ENCODE measurements at places on chromosomes 16 and 17.

- DNase-seq = no peak
Measured at GRCh38 chr16:2855536-2855935, 2.4 kb downstream of the PRSS22 start.

GRCh38 chr17:32722733-32723132 lies 154.2 kb downstream of the MYO1D start:
- DNase-seq = no peak

DNA sequence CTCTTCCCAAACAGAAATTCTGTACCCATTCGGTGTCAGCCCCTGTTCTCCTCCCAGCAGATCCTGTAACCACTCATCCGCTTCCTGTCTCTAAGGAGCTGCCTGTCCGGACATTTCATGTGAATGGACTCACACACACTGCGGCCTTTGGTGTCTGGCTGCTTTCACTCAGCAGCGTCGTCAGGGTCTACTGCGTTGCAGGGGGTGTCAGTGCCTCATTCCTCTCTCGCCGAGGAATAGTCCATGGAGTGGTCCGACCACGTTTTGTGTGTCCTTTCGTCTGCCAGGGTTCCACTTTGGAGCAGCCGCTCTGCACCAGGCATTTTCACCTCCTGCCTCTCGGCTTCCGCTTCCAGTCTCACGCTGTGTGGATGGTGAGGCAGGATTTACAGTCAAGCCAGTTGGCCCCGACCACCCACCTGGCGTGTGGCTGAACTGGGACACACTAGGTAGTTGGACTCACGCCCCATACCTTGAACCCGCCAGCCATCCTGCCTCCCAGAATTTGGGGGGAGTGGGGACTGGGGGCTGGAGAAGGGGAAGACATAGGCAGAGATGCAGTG lies 188.2 kb upstream of the CIBAR2 start:
- no peak for DNase-seq

- no peak for DNase-seq
Measured at GRCh38 chr16:80164966-80165550, 375.7 kb upstream of the DYNLRB2 start.

DNA sequence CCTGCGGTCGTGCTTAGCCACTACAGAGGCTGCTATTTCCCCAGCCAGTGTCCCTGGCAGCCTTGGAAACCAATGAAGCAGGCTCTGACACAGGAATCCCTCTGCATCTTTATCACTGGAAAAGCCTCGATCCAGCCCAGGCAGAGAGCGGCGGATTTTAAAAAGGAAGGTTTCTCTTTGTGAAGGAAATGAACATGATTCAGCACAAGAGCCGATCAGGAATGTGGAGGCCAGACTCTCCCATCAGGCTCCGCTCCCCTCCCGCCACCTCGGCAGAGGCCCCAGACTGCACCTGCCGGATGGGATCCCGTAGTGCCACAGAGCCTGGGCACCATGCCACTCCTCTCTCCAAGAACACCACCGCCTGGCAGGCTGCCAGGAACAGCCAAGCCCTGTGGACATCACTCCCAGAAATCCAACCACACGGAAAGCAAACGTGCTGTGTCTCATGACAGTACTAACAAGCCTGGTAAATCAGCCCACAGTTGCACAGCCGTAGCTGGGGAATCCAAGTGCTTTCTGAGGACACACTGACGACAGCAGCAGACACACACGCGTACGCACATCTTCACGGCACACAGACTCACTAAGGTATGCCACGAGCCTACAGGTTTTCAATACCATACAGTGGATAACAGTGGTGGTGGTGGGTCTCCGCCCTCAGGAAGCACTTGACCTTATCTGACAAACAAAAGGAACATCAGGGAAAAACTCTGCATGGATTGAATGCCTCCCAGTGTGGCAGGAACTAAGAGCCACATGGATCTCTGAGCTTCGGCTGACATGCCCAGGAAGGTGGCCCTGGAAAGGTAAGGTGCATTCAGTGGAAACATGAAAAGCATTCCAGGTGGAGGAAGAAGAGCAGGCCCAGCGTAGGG lies 5.4 kb downstream of the LRRC75A start:
- DNase-seq = peak; percentile 63

DNA sequence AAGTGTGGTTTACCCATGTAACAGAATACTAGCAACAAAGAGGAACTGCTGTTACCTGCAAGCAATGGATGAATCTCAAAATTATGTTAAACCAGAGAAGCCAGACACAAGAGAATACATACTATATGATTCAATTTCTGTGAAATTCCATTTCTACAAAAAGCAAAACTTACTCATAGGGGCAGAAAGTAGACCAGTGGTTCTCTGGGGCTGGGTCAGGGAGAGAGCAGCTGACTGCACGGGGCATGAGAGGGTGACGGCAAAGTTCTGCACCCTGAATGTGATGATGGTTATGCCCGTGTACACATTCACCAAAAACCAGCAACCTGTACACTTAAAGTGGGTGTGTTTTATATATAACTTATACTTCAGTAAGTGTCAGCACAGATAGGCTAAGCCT lies 3.1 kb downstream of the ZNF843 start:
- DNase-seq = no peak

DNA sequence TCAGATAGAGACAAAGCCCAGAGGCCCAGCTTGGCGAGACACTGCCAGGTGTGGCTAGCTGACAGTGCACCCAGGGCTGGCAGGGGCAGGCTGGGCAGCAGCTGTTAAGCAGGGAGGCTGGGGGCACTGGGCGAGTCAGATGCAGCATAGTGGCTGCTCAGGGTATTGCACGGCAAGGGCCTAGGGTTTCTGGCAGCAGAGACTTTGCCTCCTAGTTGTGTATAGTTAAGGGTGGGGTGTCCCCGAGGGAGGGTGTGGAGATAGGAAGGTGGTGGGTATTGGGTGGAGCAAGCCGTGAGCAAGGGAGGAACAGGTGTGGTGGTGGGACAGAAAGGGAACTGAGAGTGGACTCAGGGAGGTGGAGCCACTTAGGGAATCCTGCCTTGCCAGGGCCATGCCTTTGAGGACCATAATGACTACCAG lies 66.0 kb downstream of the SMPD3 start:
- no peak for DNase-seq

DNA sequence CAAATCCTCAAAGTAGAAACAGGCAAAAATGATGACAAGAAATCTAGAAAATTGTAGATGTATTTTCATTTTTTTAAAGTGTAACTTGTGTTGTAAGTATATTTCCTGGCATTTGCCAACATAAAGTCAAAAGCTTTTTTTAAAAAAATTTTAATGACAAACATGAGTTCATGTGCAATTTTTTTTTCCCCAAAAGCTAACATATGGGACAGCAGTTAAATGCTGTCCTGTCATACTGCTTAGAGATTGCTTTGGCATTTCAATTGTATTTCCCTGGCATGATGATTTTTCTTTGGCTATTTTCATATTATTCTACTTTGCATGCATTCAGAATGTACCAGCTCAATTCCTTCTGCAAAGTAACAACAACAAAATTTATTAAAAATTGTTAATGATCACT lies 24.5 kb upstream of the CPPED1 start:
- DNase-seq = no peak

DNA sequence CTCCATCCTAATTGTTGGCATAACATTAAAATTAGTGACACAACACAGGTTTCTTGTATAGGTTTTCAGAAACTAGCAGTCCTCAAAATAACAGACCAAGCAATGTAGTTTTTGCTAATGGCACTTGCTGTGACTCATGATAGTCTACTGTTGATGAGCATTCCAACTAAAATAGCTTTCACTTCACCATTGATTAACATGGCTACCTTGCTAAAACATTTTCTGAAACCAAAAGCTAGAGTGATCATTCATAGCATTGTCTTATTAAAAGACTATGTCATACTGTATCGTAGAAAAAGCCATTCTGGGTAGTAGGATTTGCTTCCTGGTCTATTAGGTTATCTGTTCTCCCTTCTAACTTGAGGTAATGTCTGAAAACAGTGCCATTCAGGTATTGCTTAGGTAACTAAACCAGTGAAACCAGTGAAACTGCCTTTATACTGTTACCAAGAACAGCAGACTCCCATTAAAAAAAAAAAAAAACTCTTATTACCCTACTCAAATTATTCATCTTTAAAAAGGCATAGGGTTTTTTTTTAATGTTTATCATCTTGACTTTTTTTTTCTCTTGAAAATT lies 2.5 kb upstream of the CLTC start:
- peak; percentile 33 for DNase-seq

DNA sequence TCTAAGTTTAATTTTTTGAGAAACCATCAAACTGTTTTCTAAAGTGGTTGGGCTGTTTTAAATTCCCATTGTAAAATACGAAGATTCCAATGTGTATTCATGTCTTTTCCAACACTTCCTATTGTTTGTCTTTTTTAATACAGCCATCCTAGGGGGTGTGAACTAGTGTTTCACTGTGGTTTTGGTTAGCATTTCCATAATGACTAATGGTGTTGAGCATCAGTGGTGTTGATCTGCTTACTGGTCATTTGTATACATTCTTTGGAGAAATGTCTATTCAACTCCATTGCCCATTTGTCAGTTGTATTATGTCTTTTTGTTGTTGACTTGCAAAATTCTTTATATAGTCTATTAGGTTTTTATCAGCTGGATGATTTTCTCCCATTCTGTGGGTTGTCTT lies 239.2 kb upstream of the AXIN2 start:
- DNase-seq = peak; percentile 38

GRCh38 chr17:72562615-72563188 lies 441.9 kb downstream of the SOX9 start:
- no peak for DNase-seq

- no peak for DNase-seq
Measured at GRCh38 chr17:58384897-58385296, 32.4 kb downstream of the RNF43 start.

DNA sequence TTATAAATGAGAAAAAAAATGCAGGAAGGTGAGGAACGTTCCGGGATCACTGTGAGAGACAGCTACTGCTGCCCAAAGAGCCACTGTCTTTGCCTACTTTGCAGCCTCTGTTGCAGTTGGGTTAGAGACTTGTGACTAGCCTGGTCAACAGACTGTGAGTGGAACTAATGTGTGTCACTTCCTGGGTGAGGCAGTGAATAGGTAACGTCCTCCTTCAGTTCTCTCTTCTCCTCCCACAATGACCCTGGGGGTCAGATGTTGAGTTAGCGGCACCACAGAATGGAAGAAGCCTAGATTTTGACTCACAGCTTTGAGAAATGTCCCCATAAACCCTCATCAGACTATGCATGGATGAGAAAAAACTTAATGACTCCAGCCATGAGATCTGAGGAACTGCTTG lies 5.2 kb downstream of the C16orf46 start:
- DNase-seq = peak; percentile 91

Data from ELR (cell line).